ENCODE measurements at places on chromosomes 3 and 15.

- no peak for DNase-seq
These were observed 26.2 kb downstream of the LRRFIP2 start for GRCh38 chr3:37148208-37148607.

DNA sequence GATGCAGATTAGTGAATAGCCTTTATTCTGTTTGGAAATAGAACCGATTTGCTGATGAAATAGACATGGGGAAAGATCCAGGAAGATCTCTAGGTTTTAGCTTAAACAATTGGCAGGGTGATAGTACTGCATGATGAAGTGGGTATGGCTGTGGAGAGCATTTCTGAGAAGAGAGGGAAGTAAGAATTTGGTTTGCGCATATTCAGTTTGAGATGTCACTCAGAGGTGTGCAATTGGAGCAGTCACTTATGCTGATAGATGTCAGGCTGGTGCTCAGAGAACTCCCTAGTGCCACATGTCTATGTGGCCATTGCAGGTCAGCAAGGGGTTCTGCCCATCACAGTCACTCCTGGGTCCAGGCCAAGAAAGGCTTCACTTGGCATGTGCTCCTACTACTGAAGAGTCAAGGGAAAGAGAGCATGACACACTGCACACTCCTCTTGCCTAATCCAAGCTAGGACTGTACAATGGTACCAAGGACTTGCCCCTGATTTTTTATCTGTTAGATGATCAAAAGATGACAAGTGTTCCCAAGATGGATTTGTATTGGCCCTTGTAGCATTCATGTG, 57.2 kb upstream of the ST8SIA2 start:
- no peak for DNase-seq

DNA sequence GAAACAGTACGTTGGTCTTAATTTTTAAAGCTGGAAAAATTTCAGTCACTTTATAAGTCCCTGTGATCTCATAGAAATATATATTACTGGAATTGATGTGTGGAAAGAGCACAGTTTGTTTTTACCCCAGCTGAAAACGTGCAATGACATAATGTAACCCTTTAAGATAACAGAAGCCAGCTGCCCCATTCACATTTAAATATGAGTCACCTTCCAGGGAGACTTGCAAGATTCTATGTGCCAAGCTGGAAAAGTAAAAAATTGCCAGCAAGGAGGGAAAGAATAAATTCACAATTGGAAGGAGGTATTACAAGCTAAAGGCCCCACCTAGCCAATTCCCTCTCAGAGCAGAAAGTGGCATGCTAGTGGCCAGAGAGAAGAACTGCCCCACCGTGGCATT, 50.2 kb downstream of the SAMMSON start:
- DNase-seq: no peak

GRCh38 chr15:40006003-40006402, 33.0 kb downstream of the SRP14 start:
- no peak for DNase-seq

GRCh38 chr15:33825453-33825852, 142.8 kb upstream of the CHRM5 start:
- DNase-seq: no peak

GRCh38 chr15:33910741-33911140, 57.6 kb upstream of the CHRM5 start:
- DNase-seq: no peak

DNA sequence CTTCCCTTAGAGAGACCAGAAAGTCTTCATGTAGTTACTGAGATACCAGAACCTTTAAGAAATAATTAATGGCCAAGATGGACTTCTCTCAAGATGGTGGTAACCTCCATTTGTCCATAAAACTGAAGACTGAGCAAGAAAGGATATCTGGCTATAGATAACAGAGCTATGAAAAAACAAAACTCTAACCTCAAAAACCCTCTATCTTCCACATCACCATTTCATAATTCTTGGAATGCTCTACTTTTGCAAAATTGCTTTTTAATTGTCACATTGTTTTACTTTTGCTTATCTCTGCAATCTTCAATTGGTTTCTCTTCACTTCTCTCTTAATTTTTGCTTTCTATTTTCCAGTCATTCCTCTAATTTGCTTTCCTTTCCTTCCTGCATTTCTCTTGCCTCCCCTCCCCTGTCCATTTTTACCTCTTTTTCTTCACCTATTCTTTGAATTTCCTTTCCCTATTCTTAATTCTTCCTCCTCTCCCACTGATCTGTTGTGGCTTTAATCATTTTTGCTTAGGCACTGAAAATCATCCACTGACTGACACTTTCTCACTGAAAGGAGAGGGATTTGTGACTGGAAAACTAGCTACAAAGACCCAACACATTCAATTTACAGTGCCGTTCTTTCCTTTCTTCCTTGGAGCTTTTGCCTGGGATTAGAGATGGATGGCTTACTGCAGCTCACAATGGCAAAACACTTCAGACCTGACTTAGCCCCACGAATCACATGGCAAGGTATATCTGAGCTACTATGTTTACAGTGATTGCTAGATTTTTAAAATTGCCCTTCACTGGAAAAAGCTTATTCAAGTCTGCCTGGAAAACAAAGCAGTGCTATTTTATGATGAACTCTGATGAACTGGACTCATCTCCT, 242.8 kb downstream of the CHST2 start:
- no peak for DNase-seq

DNA sequence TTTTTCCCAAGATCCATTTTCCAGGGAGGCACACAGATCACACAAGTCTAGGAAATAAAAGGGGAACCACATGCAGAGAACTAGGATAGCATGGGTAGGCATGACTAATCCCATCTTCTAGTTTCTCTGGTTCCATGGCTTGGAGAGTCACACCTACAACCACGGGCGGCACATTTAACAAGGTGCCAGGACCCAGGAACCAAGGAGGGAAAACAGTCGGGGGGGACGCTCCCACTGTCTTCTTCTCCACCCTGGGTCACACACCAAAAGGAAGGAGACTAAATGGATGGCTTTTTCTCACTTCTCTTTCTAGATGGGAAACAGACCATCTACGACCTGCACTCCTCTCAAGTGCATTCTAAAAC, 4.6 kb upstream of the SMCO1 start:
- no peak for DNase-seq

GRCh38 chr3:46835054-46835453, 28.2 kb downstream of the MYL3 start:
- no peak for DNase-seq

DNA sequence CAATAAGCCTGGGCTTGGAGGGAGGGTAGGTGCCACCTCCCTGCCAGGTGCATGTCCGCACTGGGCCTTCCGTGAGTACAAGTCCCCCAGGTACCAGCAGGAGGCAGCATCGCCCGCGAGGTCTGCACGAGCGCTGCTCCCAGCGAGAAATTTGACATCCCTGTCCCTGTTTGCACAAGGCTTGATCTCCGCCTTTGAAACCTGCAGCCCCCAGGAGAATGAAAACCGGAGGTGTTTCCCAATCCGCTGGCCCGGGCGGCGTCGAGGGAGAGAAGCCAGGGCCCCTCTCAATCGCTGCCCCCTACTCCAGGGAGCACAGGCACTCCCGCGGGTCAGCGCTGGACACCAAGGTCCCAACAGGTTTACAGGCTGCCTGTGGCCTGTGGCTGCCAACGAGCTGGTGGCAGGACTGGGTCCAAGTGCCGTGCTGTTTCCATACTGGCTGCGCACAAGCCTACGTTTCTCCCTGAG, 961 bp downstream of the HAPLN3 start:
- no peak for DNase-seq

DNA sequence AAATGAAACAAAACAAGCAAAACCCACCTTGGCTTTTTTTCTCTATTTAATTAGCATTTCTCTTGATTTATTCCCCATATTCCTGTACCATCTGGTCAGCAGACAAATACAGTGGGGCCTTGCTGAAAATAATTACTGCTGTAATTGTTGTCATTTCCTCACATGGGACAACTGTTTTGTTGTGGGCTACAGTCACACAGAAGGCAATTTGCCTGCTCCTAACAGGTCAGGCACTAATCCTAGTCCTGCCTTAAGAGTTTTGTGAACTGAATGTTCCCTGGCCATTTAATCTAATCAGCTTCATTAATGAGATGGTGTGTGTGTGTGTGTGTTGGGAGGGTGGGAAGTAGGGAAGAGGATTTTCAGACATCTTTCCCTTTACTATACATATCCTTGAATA, 11.6 kb downstream of the TRPC1 start:
- DNase-seq: no peak

DNA sequence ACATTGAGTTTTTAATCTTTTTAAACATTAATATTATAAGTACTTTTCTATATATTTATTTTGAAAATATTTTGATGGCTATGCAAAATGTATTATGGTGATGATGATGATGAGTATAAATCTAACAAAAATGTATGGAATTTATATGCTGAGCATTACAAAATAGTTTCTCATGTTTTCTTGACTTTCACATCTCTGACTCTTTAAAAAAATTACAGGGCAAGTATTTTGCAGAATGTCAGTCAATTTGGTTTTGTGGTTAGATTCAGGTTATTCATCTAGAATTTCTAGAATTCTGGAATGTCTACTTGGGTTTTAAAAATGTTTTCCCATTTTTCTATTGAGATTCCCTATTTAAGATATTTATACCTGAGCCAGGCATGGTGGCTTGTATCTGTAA, 41.7 kb upstream of the ANP32A start:
- no peak for DNase-seq

DNA sequence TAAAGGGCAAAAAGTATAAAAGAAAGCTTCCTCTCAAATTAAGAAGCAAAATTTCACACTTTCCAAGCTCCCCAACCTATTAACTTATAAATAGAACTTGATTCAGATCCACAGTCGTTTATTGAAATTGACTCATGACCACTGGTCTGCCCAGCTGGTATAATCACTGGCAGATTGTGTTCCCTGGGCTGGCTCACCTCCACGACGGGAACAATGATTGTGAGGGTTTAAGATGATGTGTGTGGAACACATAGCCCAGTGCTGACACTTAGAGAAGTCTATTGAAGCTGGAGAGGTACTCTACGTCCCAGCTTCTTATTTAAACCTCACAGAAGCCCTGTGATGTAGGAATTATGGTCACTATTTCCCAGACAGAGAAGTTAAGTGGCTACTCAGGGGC, 90.4 kb downstream of the MB21D2 start:
- DNase-seq: no peak

DNA sequence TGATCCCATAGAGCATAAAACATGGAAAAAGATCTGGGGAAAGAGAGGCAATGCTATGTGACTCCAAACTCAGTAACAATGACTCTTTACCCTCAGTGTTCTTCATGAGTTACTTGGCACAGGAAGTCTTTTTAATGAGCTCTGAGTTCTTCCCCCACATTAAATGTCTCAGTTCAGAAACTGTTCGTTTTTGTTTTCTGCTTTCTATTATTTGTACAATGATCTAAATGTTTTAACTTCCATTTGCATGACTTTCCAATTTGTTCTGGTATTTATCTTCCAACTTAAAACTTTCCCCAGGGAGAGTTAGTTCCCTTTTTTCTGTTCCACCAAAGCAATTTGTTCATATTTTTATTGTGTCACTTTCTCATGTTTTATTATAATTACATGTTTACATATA, 177.0 kb upstream of the ZBTB20 start:
- DNase-seq: no peak

GRCh38 chr15:87481126-87481525, 775.4 kb downstream of the NTRK3 start:
- DNase-seq: no peak

GRCh38 chr3:101780661-101781060, 1.6 kb downstream of the NXPE3 start:
- DNase-seq: no peak

- no peak for DNase-seq
These were observed 53.2 kb upstream of the RBSN start for GRCh38 chr3:15152184-15152583.

- DNase-seq: no peak
These were observed 15.4 kb downstream of the WNT5A start for GRCh38 chr3:55471522-55472280.

GRCh38 chr3:133162670-133163305, 124.6 kb downstream of the TMEM108 start:
- DNase-seq: peak; percentile 19

DNA sequence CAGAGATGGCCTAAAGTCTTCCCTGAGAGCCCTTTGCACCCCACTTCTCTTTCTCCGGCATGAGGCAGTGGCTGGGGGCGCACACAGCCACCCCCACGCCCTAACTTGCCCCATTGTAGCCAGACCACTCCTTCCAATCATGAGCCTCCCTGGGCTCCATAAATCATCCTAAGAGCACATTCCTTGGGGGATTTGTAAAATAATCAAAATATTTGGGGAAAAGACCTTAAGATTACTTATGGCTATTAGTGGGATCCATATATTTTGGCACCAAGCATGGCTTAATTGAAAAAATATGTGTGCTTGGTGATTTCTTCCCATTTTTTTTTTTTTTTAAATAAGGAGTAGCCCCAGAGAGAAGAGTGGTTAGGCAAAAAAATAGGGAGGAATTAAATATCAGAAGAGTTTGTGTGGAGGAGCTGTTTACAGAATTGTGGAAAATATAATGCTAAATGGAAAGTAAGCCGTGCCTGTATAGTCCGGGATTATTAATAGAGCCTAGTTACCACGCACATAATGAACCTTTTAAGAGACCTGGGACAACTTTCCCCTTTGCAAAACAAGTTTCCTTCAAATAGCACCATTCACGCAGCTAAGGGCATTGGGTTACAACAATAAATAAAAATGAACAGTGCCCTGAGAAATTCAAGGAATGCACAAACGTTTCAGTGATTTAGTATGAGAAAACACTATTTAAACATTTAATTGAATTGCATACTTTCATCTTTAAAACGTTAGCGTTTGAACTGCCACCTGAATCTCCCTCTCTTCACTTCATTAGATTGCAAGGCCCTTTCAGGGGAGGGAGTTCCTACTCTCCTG, 46.1 kb downstream of the SMAD6 start:
- DNase-seq: no peak

DNA sequence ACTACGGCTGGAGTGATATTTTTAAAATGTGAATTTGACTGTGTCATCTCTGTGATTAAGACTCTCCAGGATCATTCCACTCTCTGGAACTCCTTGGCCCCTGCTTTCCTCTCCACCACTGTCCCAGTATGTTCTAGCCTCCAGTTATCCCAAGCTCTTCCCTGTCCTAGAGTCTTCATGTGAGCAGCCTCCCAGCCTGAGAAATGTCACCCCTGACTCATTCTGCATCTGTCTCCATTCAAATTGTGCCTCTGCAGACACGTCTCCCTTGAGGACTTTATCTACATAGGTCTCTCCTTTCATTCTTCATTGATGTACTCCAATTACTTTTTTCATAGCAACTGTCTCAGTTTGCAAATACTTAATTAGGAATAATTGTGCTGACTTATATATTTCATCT, 317.7 kb upstream of the ADAMTS9 start:
- DNase-seq: no peak

- no peak for DNase-seq
These were observed 11.2 kb downstream of the SCAP start for GRCh38 chr3:47464588-47464987.

DNA sequence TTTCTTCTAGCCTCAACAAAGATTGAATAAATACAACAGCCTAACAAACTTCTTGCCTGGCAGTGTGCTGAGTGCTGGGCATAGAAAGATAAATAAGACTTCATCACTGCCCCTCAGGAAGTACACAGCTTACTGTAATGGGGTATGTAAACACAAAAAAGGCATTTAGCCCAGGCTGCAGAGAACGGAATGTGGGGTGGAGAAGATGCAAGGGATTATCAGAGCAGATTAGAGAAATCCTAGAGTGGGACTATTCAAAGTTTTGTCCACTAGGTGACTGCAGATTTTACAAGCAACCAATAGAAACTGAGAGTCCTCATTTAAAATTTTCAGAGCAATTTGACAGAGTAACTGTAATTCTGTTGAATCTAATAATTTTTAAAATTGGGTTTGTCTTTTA, 35.4 kb upstream of the TSC22D2 start:
- DNase-seq: no peak

- no peak for DNase-seq
These were observed 162.8 kb upstream of the TPM1 start for GRCh38 chr15:62879770-62880169.

GRCh38 chr15:27696530-27696929, 402.6 kb downstream of the OCA2 start:
- DNase-seq: no peak
